ENCODE measurements at places on chromosomes 7 and 10. TPM values are rescaled to one million over a fixed set of nuclear protein-coding genes. Genes with fewer than 3 reads are reported as not detected.

SFRP4 gene
- 0.32 TPM for total RNA-seq

PGAM2 gene
- 0.09 TPM for total RNA-seq

MAGI2 gene
- 12.8 TPM for total RNA-seq

KMT2C gene
- total RNA-seq, result 21.4 TPM

CALCR gene
- total RNA-seq, result not detected

UNCX gene
- not detected for total RNA-seq

SPDYE6 gene
- total RNA-seq, result not detected

NXPH1 gene
- not detected for total RNA-seq

MKX gene
- not detected for total RNA-seq

PKD2L1 gene
- total RNA-seq, result not detected

NKX2-3 gene
- not detected for total RNA-seq

LHFPL3 gene
- total RNA-seq, result not detected

C10orf53 gene
- not detected for total RNA-seq

IGFBP1 gene
- not detected for total RNA-seq

Data from bronchial smooth muscle cell (primary cell).